Activated T-helper 1 cell treated with anti-CD3 and anti-CD28 coated beads, Interleukin-12 subunit alpha, Interleukin-12 subunit beta, Interleukin-2, Interleukin-4 antibody, amounts not matched to agents 30 ng/mL and 10 ng/mL and 1 ng/mL, durations not matched to agents 14 hours and 24 hours and 36 hours (primary cell): ENCODE measurements at places on chromosomes 11 and 22. TPM values are rescaled to one million over a fixed set of nuclear protein-coding genes. Genes with fewer than 3 reads are reported as not detected.
A peak's percentile ranks its signal among the peaks of the same experiment; 100 is the strongest.

- H3K4me3 ChIP-seq, result peak overlapping the region; percentile 97
- peak overlapping the region; percentile 93 for H3K27ac ChIP-seq
- peaks cover 2% of the 10 kb centered on the region for H3K36me3 ChIP-seq
- no peak for DNase-seq
- peaks cover 32% of the 10 kb centered on the region for H3K4me1 ChIP-seq
Measured at GRCh38 chr11:111603611-111604130, 1.4 kb downstream of the SIK2 start.

DNA sequence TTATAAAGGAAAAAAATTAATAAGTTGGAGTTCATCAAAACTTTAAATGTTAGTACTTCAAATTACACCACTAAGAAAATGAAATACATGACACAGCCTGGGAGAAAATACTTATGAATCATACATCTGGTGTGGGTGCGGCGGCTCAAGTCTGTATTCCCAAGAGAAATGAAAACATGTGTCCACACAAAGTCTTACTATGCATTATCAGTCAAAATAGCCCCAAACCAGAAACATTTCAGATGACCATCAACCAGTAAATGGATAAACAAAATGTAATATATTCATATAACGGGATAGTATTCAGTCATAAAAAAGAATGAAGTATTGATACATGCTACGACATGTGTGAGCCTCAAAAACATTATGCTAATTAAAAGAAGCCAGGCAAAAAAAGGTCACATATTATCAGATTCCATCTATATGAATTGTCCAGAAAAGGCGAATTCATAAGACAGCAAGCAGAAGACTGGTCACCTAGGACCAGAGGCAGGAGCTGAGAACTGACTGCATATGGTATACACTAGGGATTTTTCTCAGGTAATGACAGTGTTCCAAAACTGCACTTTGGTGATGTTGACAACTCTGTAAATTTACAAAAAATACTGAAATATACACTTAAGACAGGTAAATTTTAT lies 5.3 kb upstream of the AKIP1 start:
- peaks cover 2% of the 10 kb centered on the region for H3K36me3 ChIP-seq
- no peak overlapping the region for H3K27ac ChIP-seq
- DNase-seq, result no peak
- peaks cover 24% of the 10 kb centered on the region for H3K27me3 ChIP-seq

- peaks cover 34% of the 10 kb centered on the region for H3K36me3 ChIP-seq
- H3K4me1 ChIP-seq, result peaks cover 53% of the 10 kb centered on the region
- no peak for DNase-seq
- H3K27ac ChIP-seq, result peak overlapping the region; percentile 88
- no peaks in the 10 kb centered on the region for H3K27me3 ChIP-seq
Measured at GRCh38 chr11:46671958-46672315, 28.5 kb downstream of the ARHGAP1 start.

GRCh38 chr11:30245621-30246020 lies 14.8 kb downstream of the FSHB start:
- no peaks in the 10 kb centered on the region for H3K4me1 ChIP-seq
- no peak overlapping the region for H3K27ac ChIP-seq
- H3K4me3 ChIP-seq, result no peak overlapping the region

GRCh38 chr11:73453562-73453961 lies 77.4 kb downstream of the RELT start:
- no peaks in the 10 kb centered on the region for H3K27me3 ChIP-seq
- H3K27ac ChIP-seq, result no peak overlapping the region
- DNase-seq, result no peak
- H3K36me3 ChIP-seq, result peaks cover 1% of the 10 kb centered on the region
- H3K4me1 ChIP-seq, result no peaks in the 10 kb centered on the region
- no peak overlapping the region for H3K4me3 ChIP-seq

- H3K27ac ChIP-seq, result peak within 1 kb of the TSS; percentile 98
- H3K27me3 ChIP-seq, result no peaks in the 10 kb centered on the region
- H3K4me3 ChIP-seq, result peak within 1 kb of the TSS; percentile 99
Measured at GRCh38 chr11:110429731-110430266, at the start of gene FDX1. FDX1 (plus strand) TSS chr11:110429948; CDS start chr11:110430121, 173 bp downstream.

GRCh38 chr11:10797001-10797400 lies 11.7 kb downstream of the EIF4G2 start:
- H3K4me1 ChIP-seq, result peaks cover 60% of the 10 kb centered on the region
- H3K27me3 ChIP-seq, result peaks cover 4% of the 10 kb centered on the region
- DNase-seq, result no peak
- no peak overlapping the region for H3K27ac ChIP-seq

DNA sequence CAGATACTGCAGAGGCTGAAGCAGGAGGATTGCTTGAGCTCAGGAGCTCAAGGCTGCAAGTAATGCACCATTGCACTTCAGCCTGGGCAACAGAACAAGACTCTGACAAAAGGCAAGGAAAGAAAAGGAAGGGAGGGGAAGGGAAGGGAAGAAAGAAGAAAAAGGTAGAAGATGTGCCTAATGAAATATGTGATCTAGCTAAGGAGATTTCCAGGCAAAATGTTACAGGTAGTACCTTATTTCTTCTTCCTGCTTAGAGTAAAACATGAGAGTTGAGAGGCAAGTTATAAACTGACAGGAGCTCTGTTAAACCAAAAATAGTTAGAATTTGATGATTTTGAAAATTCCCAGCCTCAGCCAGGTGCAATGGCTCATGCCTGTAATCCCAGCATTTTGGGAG lies 4.7 kb upstream of the PELI3 start:
- DNase-seq, result no peak
- no peaks in the 10 kb centered on the region for H3K27me3 ChIP-seq
- H3K27ac ChIP-seq, result no peak overlapping the region
- peaks cover 6% of the 10 kb centered on the region for H3K36me3 ChIP-seq

DNA sequence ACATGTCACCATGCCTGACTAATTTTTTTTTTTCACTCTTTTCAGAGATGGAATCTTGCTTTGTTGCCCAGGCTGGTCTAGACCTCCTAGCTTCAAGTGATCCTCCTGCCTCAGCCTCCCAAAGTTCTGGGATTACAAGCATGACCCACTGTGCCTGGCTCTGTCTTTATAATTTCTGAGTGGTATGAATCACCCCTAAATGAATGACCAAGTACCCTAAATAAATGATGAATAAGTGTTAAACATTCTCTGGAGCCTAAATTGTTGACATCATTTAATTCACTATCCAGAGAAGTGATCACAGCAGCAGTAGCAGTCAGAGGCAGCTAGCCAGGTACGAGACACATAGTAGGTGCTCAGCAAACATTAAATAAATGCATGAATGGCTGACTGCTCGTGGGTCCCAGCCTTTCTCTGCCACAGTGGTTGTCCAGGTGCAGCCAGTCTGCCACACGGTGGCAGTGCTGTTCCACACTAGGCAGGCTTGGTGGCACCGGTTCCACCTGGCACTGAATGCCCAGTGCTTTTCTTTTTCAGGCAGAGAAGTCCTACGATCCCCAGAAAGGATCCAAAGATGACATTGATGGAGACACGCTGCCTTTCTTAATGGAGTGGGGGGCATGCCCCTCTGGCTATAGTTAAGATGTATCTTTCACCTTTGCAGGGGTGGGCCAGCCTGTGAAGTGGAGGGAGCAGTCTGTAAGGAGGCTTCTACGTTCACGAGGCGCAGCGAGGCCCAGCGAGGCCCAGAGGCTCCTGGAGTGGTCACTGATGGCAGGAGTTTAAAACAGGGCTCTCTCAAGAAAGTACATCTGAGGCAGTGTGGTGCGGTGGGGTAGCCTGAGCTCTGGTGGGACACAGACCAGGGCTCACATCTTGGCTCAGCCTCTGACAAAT lies 8.7 kb upstream of the TTC12 start:
- no peak overlapping the region for H3K4me3 ChIP-seq
- peak; percentile 51 for DNase-seq
- H3K4me1 ChIP-seq, result no peaks in the 10 kb centered on the region
- H3K27me3 ChIP-seq, result peaks cover 16% of the 10 kb centered on the region
- H3K27ac ChIP-seq, result no peak overlapping the region

- no peak overlapping the region for H3K4me3 ChIP-seq
- H3K27me3 ChIP-seq, result no peaks in the 10 kb centered on the region
- H3K27ac ChIP-seq, result no peak overlapping the region
- no peaks in the 10 kb centered on the region for H3K4me1 ChIP-seq
- no peaks in the 10 kb centered on the region for H3K36me3 ChIP-seq
- no peak for DNase-seq
Measured at GRCh38 chr11:104145062-104145461, 18.9 kb downstream of the PDGFD start.

DNA sequence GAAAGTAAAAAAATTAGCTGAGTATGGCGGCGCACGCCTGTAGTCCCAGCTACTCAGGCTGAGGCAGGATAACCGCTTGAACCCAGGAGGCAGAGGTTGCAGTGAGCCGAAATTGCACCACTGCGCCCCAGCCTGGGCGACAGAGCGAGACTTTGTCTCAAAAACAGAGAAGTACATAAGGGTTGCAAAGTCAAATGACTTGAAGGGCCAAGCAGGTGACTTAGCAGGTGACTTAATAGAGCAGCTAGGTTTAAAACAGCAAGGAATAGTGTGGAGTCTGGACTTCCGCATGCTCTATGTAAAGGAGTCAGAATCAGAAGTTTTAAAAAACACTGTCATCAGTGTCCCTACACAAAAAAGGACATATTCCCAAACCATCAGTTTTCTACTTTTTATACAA lies 31.7 kb downstream of the EP300 start:
- H3K4me3 ChIP-seq, result no peak overlapping the region
- H3K27me3 ChIP-seq, result no peaks in the 10 kb centered on the region
- no peak for DNase-seq
- no peak overlapping the region for H3K27ac ChIP-seq

GRCh38 chr11:63765688-63766241 lies 2.8 kb downstream of the ZFTA start:
- peaks cover 14% of the 10 kb centered on the region for H3K4me1 ChIP-seq
- no peak overlapping the region for H3K27ac ChIP-seq
- DNase-seq, result no peak
- H3K27me3 ChIP-seq, result peaks cover 16% of the 10 kb centered on the region
- no peak overlapping the region for H3K4me3 ChIP-seq

GRCh38 chr11:12876988-12877387 lies 132.1 kb upstream of the RASSF10 start:
- no peak overlapping the region for H3K4me3 ChIP-seq
- no peak for DNase-seq
- H3K4me1 ChIP-seq, result no peaks in the 10 kb centered on the region
- H3K27me3 ChIP-seq, result peaks cover 3% of the 10 kb centered on the region

DNA sequence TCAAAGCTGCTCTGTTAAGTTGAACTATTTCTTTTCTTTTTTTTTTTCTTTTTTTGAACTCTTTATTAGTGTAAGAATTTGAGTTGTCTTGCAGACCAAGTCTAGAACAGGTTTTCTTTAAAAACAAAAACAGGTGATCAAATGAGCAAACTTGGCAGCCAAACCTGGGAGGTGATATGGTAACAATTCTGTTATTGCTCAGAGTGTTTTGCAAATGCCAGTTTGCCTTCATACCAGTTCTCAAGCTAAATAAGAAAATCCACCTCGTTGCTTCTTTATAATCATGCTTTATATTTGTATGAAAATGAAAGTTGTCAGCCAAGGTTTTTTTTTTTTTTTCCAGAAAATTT lies 76.9 kb downstream of the DEPDC5 start:
- H3K36me3 ChIP-seq, result peaks cover 34% of the 10 kb centered on the region
- no peaks in the 10 kb centered on the region for H3K27me3 ChIP-seq
- H3K4me1 ChIP-seq, result peaks cover 30% of the 10 kb centered on the region
- no peak for DNase-seq

DNA sequence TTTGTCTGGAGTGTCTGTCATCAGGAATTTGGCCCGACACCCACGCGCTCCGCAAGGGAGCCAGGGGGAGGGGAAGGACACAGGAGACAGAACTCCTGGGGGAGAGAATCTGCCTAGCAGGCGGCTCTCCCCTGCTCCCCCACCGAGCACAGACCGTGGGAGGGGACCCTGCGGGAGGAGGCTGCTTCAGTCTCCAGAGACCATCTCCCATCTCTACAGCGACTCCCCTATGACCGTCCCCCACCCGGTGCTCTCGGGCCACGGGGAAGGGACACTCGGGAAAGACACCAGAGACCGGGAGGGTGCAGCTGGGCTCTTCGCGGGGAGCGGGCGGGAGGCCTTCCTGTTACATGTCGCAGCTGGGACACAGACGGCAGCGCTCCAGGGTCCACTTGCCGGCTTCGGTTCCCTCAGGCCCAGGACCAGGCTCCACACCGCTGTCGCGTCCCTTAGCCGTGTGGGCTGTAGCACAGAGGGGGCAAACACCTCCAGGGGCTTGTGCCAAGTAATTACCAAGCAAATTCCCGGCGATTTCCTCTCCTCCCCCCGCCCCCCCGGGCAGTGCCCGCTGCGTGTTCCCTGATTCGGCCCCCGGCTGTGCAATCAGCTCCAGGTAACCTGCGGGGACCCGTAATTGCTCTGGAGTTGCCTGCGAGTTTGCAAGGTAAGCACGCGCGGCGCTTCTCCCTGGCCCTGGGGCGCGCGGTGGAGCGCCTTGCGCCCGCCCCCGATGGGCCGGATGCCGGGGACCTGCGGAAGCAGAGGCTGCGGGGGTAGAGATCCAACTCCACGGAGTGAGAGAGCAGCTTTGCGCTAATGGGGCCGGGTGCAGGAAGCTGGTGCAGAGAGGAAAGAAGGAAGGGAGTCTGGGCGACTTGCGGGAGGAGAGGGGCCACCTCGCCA lies 155.1 kb upstream of the CADM1 start:
- no peaks in the 10 kb centered on the region for H3K36me3 ChIP-seq
- DNase-seq, result no peak
- no peaks in the 10 kb centered on the region for H3K4me1 ChIP-seq
- no peak overlapping the region for H3K4me3 ChIP-seq

GRCh38 chr11:114377612-114378267 lies 22.6 kb downstream of the C11orf71 start:
- H3K27me3 ChIP-seq, result peaks cover 7% of the 10 kb centered on the region
- no peak overlapping the region for H3K4me3 ChIP-seq
- no peaks in the 10 kb centered on the region for H3K36me3 ChIP-seq
- H3K27ac ChIP-seq, result no peak overlapping the region
- H3K4me1 ChIP-seq, result peaks cover 8% of the 10 kb centered on the region
- DNase-seq, result no peak

GRCh38 chr11:88421530-88421929 lies 84.0 kb upstream of the CTSC start:
- DNase-seq, result peak; percentile 43
- peak overlapping the region; percentile 90 for H3K27ac ChIP-seq
- H3K27me3 ChIP-seq, result no peaks in the 10 kb centered on the region
- H3K4me3 ChIP-seq, result peak overlapping the region; percentile 67
- H3K36me3 ChIP-seq, result peaks cover 11% of the 10 kb centered on the region

GRCh38 chr11:24521601-24522000 lies 24.7 kb downstream of the LUZP2 start:
- H3K36me3 ChIP-seq, result no peaks in the 10 kb centered on the region
- H3K27me3 ChIP-seq, result no peaks in the 10 kb centered on the region
- H3K27ac ChIP-seq, result no peak overlapping the region
- no peak overlapping the region for H3K4me3 ChIP-seq
- no peak for DNase-seq
- H3K4me1 ChIP-seq, result no peaks in the 10 kb centered on the region

- H3K4me1 ChIP-seq, result peaks cover 11% of the 10 kb centered on the region
- peaks cover 17% of the 10 kb centered on the region for H3K27me3 ChIP-seq
- no peak for DNase-seq
- H3K27ac ChIP-seq, result no peak overlapping the region
Measured at GRCh38 chr11:118618115-118618990, 10.9 kb downstream of the PHLDB1 start.

Gene SEPTIN5
- 0.98 and 1.3 TPM in 2 replicates for total RNA-seq

Gene KCNK4
- 0.16 and 0.29 TPM in 2 replicates for total RNA-seq

Gene APOL1
- total RNA-seq, result 36.7 and 37.1 TPM in 2 replicates

Gene PAX6
- not detected in 2 replicates for total RNA-seq

Gene FOLH1
- total RNA-seq, result not detected in 2 replicates

Gene PHOX2A
- not detected in 2 replicates for total RNA-seq

Gene MAPK8IP1
- total RNA-seq, result 0.51 and 0.91 TPM in 2 replicates

Gene RFPL1
- total RNA-seq, result not detected in 2 replicates

Gene IL10RA
- 87.8 and 88.3 TPM in 2 replicates for total RNA-seq

Gene SCN3B
- total RNA-seq, result not detected in 2 replicates

Gene SLC6A5
- total RNA-seq, result not detected in 2 replicates

Gene OMP
- total RNA-seq, result not detected in 2 replicates

Gene C11orf21
- total RNA-seq, result 2.3 and 2.5 TPM in 2 replicates

Gene TEX12
- total RNA-seq, result 0.24 TPM in 1 of 2 replicates, not detected in the other

Gene POLA2
- total RNA-seq, result 78.2 and 78.9 TPM in 2 replicates

Gene DCHS1
- total RNA-seq, result 0.24 and 0.39 TPM in 2 replicates
